ENCODE measurements at places on chromosomes 5 and 9. TPM values are rescaled to one million over a fixed set of nuclear protein-coding genes. Genes with fewer than 3 reads are reported as not detected.

The SHISAL2B gene
- total RNA-seq: not detected

The PCSK1 gene
- total RNA-seq: 0.17 TPM

The PKD2L2 gene
- 0.55 TPM for total RNA-seq

The ANXA2R gene
- total RNA-seq: 1.2 TPM

The ICE1 gene
- total RNA-seq: 18.3 TPM

The TIMD4 gene
- total RNA-seq: not detected

The HK3 gene
- total RNA-seq: 3.7 TPM

The KIAA1958 gene
- total RNA-seq: 4.9 TPM

The SNAPC3 gene
- 30.9 TPM for total RNA-seq

The TYRP1 gene
- 43.8 TPM for total RNA-seq

The C5 gene
- total RNA-seq: 0.69 TPM

The F2RL1 gene
- total RNA-seq: 1.1 TPM

The SLC6A19 gene
- not detected for total RNA-seq

The PGM5 gene
- 150 TPM for total RNA-seq

The COL23A1 gene
- total RNA-seq: 20.4 TPM

The FABP6 gene
- 3.3 TPM for total RNA-seq

The GRHPR gene
- 117 TPM for total RNA-seq

The EPB41L4B gene
- 8.9 TPM for total RNA-seq

The HTR4 gene
- not detected for total RNA-seq

Measured in left ventricle myocardium superior (tissue), 1 donor.